ENCODE measurements at places on chromosomes 1 and 21. TPM values are rescaled to one million over a fixed set of nuclear protein-coding genes. Genes with fewer than 3 reads are reported as not detected.

DNA sequence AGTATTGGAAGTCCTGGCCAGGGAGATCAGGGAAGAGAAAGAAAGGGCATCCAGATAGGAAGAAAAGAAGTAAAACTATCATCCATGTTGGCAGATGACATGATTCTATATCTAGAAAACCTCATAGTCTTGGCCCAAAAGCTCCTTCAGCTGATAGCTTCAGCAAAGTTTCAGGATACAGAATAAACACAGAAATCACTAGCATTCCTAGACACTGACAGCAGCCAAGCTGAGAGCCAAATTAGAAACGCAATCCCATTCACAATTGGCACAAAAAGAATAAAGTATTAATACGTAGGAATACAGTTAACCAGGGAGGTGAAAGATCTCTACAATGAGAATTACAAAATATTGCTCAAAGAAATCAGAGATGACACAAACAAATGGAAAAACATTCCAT is 44.6 kb downstream of the ZFYVE9 start:
- H3K27me3 ChIP-seq, result peaks cover 2% of the 10 kb centered on the region
- no peak for DNase-seq
- H3K4me3 ChIP-seq, result no peak overlapping the region
- H3K4me1 ChIP-seq, result no peaks in the 10 kb centered on the region
- H3K36me3 ChIP-seq, result no peaks in the 10 kb centered on the region
- H3K27ac ChIP-seq, result no peak overlapping the region

The FOXD2 gene
- 0.20 TPM for total RNA-seq

GRCh38 chr1:80533093-80533492 is 1267.6 kb upstream of the ADGRL2 start:
- no peak overlapping the region for H3K27ac ChIP-seq
- H3K4me3 ChIP-seq, result no peak overlapping the region
- no peaks in the 10 kb centered on the region for H3K4me1 ChIP-seq
- H3K27me3 ChIP-seq, result no peaks in the 10 kb centered on the region
- no peaks in the 10 kb centered on the region for H3K36me3 ChIP-seq

GRCh38 chr1:115215703-115216521 is 122.1 kb downstream of the NGF start:
- no peak overlapping the region for H3K27ac ChIP-seq
- no peak overlapping the region for H3K4me3 ChIP-seq
- H3K4me1 ChIP-seq, result no peaks in the 10 kb centered on the region
- no peaks in the 10 kb centered on the region for H3K36me3 ChIP-seq
- peaks cover 2% of the 10 kb centered on the region for H3K27me3 ChIP-seq
- no peak for DNase-seq

DNA sequence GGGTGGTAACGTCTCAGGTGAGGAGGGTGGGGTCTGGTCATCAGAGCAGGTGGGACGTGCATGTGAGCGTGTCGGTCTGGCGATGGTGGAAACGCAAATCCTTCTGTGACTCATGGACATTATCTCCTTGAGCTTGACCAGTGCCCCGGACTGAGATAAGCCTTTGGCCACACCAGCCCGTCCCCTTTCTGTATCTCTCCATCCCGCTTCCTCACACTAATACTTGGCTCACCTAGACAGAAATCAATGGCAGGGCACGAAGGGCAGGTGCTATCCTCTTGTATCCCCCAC is 7.9 kb upstream of the AQP10 start:
- no peak overlapping the region for H3K27ac ChIP-seq
- H3K36me3 ChIP-seq, result no peaks in the 10 kb centered on the region
- no peak for DNase-seq

DNA sequence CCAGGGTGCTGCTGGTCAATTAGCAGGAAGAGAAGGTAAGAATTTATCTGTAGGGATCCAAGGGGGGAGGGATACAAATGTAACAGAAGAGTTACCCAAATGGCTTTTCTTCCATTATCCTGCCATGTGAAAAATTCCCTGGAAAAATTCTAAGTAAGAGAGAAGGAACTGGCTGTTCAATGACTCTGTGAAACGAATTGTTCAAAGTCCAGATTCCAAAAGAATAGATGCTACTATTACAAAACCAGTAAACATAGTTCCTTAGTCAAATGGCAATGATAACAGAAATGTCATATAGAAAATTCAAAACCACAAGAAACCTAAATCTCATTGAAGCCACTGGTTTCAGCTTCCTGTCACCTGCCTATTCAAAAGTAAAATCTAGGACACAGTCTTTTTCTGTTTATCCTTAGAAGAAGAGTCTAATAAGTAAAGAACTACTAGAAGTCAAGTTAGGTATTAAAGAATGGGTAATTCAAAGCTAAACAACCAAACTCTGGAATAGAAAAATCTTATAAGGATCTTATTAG is 102.6 kb downstream of the ZNF644 start:
- H3K4me1 ChIP-seq, result peaks cover 52% of the 10 kb centered on the region

The OR2T29 gene
- 2.1 TPM for total RNA-seq

The LPAR3 gene
- 0.59 TPM for total RNA-seq

The S100A10 gene
- total RNA-seq, result 63.6 TPM

DNA sequence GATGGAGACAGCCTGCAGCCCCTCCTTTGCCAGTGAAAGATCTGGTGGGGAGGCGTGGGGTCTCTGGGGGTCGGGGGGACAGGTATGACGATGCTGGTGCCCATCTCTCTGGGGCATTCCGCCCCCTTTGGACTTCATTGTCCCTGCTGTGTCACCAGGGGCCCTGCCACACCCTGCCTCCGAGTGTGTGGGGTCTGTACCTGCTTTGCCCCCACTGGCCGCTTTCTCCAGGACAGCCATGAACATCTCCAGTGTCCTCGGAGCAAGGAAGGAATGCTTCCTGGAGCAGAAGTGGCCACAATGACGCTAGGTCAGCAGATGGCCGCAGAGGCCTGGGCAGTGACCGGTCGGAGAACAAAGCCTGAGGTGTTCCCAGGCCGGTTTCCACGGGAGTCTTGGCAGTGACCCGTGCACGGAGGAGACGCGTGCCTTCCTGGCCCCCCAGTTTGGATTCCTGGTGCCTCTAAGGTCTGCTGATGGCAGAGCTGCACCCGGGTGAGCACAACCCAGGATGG is 18.6 kb upstream of the TRAPPC10 start:
- no peaks in the 10 kb centered on the region for H3K27me3 ChIP-seq
- H3K27ac ChIP-seq, result no peak overlapping the region
- H3K4me1 ChIP-seq, result no peaks in the 10 kb centered on the region
- no peak overlapping the region for H3K4me3 ChIP-seq
- no peak for DNase-seq

GRCh38 chr1:207021876-207022596 is 10.5 kb downstream of the C1orf116 start:
- no peak for DNase-seq
- H3K36me3 ChIP-seq, result no peaks in the 10 kb centered on the region
- no peak overlapping the region for H3K27ac ChIP-seq
- H3K4me3 ChIP-seq, result no peak overlapping the region

GRCh38 chr1:205441716-205442050 is 14.2 kb downstream of the BLACAT1 start:
- no peaks in the 10 kb centered on the region for H3K36me3 ChIP-seq
- H3K4me3 ChIP-seq, result peak overlapping the region; percentile 82
- H3K4me1 ChIP-seq, result peaks cover 50% of the 10 kb centered on the region
- DNase-seq, result no peak
- no peaks in the 10 kb centered on the region for H3K27me3 ChIP-seq
- H3K27ac ChIP-seq, result peak overlapping the region; percentile 79

DNA sequence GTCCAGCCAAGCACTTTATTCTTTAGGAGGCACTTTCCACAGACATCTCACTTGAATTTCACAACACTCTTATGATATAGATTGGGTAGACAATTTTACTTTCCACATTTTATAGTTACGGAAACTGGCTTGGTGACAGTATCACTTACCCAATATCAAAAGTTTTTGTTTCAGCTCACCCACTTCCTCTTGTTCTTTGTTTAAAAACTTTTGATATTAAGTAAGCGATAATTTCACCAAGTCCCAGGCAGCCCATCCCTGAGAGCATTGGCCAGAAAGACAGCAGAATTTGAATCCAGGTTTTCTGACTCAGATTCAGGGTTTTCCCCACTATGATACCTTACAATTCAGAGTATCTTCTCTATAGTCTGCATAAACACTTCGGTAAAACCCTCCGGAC is 60.0 kb downstream of the LRIG2 start:
- no peaks in the 10 kb centered on the region for H3K27me3 ChIP-seq
- no peak overlapping the region for H3K4me3 ChIP-seq
- peaks cover 24% of the 10 kb centered on the region for H3K4me1 ChIP-seq
- DNase-seq, result no peak
- peaks cover 13% of the 10 kb centered on the region for H3K36me3 ChIP-seq

DNA sequence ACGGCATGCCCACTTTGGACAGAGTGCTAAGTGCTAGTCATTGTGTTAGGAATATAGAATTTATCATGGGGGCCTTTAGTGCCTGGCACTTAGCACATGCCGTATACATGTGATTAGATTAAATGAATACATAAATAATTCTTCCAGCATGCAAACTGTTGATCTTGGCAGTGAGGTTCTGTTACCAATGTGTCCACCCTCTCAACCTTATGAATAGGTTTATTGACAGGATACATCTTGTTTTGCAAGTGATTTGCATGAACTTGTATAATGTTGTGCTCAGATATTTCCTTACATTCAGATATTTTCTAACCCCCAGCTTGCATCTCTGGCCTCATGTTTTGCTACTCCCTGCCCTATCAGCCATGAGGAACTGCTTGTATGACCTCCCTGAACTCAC is 60.3 kb upstream of the ZNF648 start:
- H3K27me3 ChIP-seq, result peaks cover 16% of the 10 kb centered on the region
- DNase-seq, result no peak
- H3K27ac ChIP-seq, result no peak overlapping the region
- no peaks in the 10 kb centered on the region for H3K4me1 ChIP-seq
- no peak overlapping the region for H3K4me3 ChIP-seq

The SAMSN1 gene
- 48.7 TPM for total RNA-seq

- no peak overlapping the region for H3K4me3 ChIP-seq
- H3K27me3 ChIP-seq, result no peaks in the 10 kb centered on the region
- no peaks in the 10 kb centered on the region for H3K36me3 ChIP-seq
Observed at GRCh38 chr1:208737922-208738321, 493.7 kb upstream of the PLXNA2 start.

- H3K27me3 ChIP-seq, result no peaks in the 10 kb centered on the region
- H3K36me3 ChIP-seq, result peaks cover 61% of the 10 kb centered on the region
- peak overlapping the region; percentile 70 for H3K27ac ChIP-seq
- no peak overlapping the region for H3K4me3 ChIP-seq
Observed at GRCh38 chr1:27408151-27408550, 15.7 kb downstream of the GPR3 start.

The TSACC gene
- 0.44 TPM for total RNA-seq

DNA sequence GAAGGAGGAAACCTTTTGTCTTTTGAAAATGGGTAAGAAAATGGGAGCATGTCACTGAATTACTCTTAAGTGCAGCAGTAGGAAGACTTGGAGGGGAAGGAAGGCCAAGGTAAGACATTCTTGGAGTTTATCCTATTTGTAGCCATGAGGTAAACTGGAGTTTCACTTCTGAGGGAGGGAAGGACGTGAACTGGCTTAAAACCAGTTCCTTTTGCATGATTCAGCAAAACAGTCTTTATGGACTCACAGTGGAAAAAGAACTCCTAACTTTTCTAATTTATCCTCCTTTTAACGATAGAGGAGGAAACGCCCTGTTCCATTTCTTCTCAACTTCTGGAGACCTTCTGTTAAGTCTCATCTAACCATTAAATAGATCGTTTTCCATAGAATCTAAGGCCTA is 2.5 kb downstream of the PRDX6 start:
- DNase-seq, result no peak
- peaks cover 43% of the 10 kb centered on the region for H3K36me3 ChIP-seq
- H3K27ac ChIP-seq, result no peak overlapping the region

- H3K36me3 ChIP-seq, result no peaks in the 10 kb centered on the region
- no peaks in the 10 kb centered on the region for H3K4me1 ChIP-seq
- no peak overlapping the region for H3K27ac ChIP-seq
- DNase-seq, result no peak
- H3K4me3 ChIP-seq, result no peak overlapping the region
- peaks cover 20% of the 10 kb centered on the region for H3K27me3 ChIP-seq
Observed at GRCh38 chr1:112257043-112257835, 138.8 kb upstream of the CTTNBP2NL start.

The LENEP gene
- total RNA-seq, result 1.8 TPM

GRCh38 chr1:91374086-91374485 is 30.6 kb downstream of the HFM1 start:
- H3K4me1 ChIP-seq, result no peaks in the 10 kb centered on the region
- H3K36me3 ChIP-seq, result no peaks in the 10 kb centered on the region
- H3K27ac ChIP-seq, result no peak overlapping the region
- no peaks in the 10 kb centered on the region for H3K27me3 ChIP-seq
- no peak overlapping the region for H3K4me3 ChIP-seq
- no peak for DNase-seq

DNA sequence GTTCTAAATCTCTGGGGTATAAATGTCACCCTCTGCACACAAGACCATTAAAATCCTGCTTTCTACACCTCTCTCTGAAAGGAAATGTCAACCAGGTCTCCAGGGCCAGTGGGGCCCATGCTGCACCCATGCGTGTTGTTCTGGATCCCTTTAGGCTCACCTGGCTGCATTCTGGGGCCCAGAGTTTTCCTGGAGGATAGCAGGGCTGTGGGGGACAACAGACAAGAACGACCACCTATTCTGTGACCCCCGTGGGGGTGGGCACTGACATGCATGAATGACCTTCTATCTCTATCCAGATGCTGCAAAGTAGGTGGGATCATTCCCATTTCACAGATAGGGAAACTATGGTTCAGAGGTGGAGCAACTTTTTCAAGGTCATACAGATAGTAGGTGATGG is 41.6 kb downstream of the TNNT2 start:
- no peak for DNase-seq
- H3K4me1 ChIP-seq, result no peaks in the 10 kb centered on the region
- no peak overlapping the region for H3K27ac ChIP-seq
- H3K27me3 ChIP-seq, result peaks cover 2% of the 10 kb centered on the region
- no peak overlapping the region for H3K4me3 ChIP-seq

The CFHR3 gene
- not detected for total RNA-seq

GRCh38 chr1:241918879-241919278 is 38.7 kb upstream of the BECN2 start:
- no peaks in the 10 kb centered on the region for H3K4me1 ChIP-seq
- no peak overlapping the region for H3K4me3 ChIP-seq
- no peak overlapping the region for H3K27ac ChIP-seq
- DNase-seq, result no peak

- no peak overlapping the region for H3K4me3 ChIP-seq
- H3K4me1 ChIP-seq, result no peaks in the 10 kb centered on the region
- H3K27ac ChIP-seq, result no peak overlapping the region
- DNase-seq, result no peak
Observed at GRCh38 chr1:116916002-116916401, 6.3 kb downstream of the PTGFRN start.

- H3K36me3 ChIP-seq, result no peaks in the 10 kb centered on the region
- H3K27me3 ChIP-seq, result no peaks in the 10 kb centered on the region
- no peak for DNase-seq
- H3K4me1 ChIP-seq, result peaks cover 12% of the 10 kb centered on the region
Observed at GRCh38 chr1:248621770-248622169, 13.1 kb downstream of the OR2T11 start.

DNA sequence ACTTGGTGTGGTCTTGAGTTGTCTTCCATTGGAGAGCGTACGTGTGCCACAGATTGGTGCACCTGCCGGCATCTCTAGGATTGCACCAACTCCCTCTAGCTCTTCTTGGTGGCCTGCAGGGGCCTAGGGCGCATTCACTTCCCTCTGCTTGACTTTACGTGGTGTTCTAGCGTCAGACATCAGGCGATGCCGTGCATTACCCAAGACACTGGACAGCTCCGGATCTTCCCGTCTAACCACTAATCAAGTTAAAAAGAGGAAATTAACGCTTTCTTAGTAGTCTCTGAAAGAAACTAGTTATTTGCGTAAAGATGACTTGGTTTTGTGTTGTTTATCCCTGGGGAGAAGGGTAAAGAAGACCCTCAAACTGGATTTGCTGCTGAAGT is 510 bp upstream of the IL10RB start:
- peak overlapping the region; percentile 92 for H3K4me3 ChIP-seq
- peaks cover 66% of the 10 kb centered on the region for H3K4me1 ChIP-seq
- peak; percentile 40 for DNase-seq
- no peaks in the 10 kb centered on the region for H3K27me3 ChIP-seq
- peaks cover 50% of the 10 kb centered on the region for H3K36me3 ChIP-seq
- H3K27ac ChIP-seq, result peak overlapping the region; percentile 95
